A549 treated with CORT108297 at 1 μM for 4 hours (cell line): ENCODE measurements at places on chromosomes 12 and 14. TPM values are rescaled to one million over a fixed set of nuclear protein-coding genes. Genes with fewer than 3 reads are reported as not detected.

The SYNDIG1L gene
- total RNA-seq: 0.05 TPM in 1 of 5 replicates, not detected in the others

The APOF gene
- total RNA-seq: not detected in 5 replicates

The BATF gene
- not detected in 5 replicates for total RNA-seq

The SERPINA10 gene
- total RNA-seq: 0.02 to 0.04 TPM in 2 of 5 replicates, not detected in the others

The LPAR5 gene
- total RNA-seq: 0.45 to 0.81 TPM (median 0.70 TPM) in 5 replicates

The ZC2HC1C gene
- total RNA-seq: 3.4 to 3.6 TPM (median 3.5 TPM) in 5 replicates

The TUNAR gene
- not detected in 5 replicates for total RNA-seq

The TPPP2 gene
- total RNA-seq: not detected in 5 replicates

The KLHL33 gene
- 0.01 to 0.02 TPM in 2 of 5 replicates, not detected in the others for total RNA-seq

The NINJ2 gene
- total RNA-seq: 0.30 to 0.89 TPM (median 0.71 TPM) in 5 replicates

The TMEM179 gene
- total RNA-seq: 0.21 to 0.32 TPM (median 0.28 TPM) in 5 replicates

The DYNLL1 gene
- 628 to 767 TPM (median 649 TPM) in 5 replicates for total RNA-seq

The LMNTD1 gene
- total RNA-seq: not detected in 5 replicates

The TAS2R13 gene
- total RNA-seq: not detected in 5 replicates

The PPP1R36 gene
- total RNA-seq: 0.14 to 0.44 TPM (median 0.23 TPM) in 5 replicates

The IFNG-AS1 gene
- not detected in 5 replicates for total RNA-seq

The OSGEP gene
- 24.8 to 26.9 TPM (median 26.0 TPM) in 5 replicates for total RNA-seq

The CCDC177 gene
- 0.02 to 0.03 TPM in 2 of 5 replicates, not detected in the others for total RNA-seq

The TMPRSS12 gene
- total RNA-seq: not detected in 5 replicates

The COA8 gene
- 49.6 to 54.3 TPM (median 52.7 TPM) in 5 replicates for total RNA-seq

The GYS2 gene
- total RNA-seq: 0.07 TPM in 1 of 5 replicates, not detected in the others

The ATL1 gene
- 4.2 to 6.3 TPM (median 5.1 TPM) in 5 replicates for total RNA-seq

The DPPA3 gene
- total RNA-seq: not detected in 5 replicates

The RNF10 gene
- total RNA-seq: 99.3 to 116 TPM (median 102 TPM) in 5 replicates

The PPP2R5E gene
- 21.5 to 26.8 TPM (median 24.0 TPM) in 5 replicates for total RNA-seq
